NCI-H524 treated with DMSO at 0.1 percent for 48 hours (cell line): ENCODE measurements at places on chromosomes 12 and 14.

DNA sequence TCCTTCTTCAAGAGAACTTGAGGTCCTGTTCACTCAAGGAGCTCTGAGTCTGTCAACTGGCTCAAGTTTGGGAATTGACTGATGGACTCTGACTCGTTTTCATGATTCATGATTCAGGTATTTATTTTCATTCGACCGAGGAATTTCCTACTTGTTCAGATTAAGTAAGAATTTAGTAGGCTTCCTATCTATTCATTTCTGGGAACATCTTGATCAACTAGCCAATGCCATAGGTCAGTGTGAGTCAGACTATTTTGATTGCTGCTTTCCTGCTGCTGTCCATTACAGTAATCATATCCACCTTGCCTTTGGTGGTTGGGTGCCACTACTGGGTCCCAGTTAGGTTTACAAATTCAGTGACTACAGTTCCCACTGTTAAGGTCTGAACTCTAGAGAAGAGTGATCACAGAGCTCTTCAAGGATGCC, 6.1 kb downstream of the FAM186A start:
- no peak for DNase-seq

GRCh38 chr12:90120627-90121026, 412.0 kb upstream of the ATP2B1 start:
- no peak for DNase-seq

GRCh38 chr14:68486033-68486732, 306.7 kb downstream of the ZFP36L1 start:
- no peak for DNase-seq

DNA sequence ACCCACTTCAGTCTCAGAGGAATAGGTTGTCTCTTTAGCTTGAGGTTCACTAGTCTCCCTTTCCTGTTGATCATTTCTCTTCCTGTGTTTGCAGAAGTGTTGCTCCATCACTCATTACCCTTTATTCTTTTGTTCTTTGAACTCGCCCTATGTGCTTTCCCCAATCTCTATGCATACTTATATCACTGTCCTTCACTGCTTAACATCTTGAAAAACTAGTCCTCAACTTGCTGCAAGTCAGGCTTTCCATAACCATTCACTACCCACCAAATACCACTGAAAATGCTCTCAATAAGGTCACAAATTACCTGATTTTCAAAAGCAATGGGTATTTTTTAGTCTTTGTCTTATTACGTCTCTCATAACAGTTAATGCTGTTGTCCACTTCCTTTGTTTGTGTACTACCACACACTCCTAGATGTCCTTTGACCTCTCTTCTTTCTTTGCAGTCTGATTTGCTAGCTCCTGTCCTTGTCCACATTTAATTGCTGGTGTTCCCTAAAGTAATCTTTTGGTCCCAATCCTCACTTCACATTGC, 80.8 kb downstream of the RIC8B start:
- DNase-seq, result no peak

DNA sequence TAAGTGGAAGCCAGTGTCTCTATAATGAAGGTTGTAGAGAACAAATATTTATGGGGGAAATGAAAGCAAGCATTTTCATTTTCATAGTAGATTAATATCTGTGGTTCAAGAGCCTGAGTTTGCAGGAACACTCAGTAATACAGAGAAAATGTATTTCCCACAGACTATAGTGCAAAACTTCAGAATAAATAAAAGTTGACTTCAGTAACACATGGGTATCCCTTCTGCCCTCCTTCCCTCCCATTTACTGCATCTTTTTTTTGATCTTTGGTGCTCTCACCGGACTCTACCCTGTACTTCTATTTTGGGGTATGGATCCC, 75.3 kb upstream of the AMN1 start:
- no peak for DNase-seq

DNA sequence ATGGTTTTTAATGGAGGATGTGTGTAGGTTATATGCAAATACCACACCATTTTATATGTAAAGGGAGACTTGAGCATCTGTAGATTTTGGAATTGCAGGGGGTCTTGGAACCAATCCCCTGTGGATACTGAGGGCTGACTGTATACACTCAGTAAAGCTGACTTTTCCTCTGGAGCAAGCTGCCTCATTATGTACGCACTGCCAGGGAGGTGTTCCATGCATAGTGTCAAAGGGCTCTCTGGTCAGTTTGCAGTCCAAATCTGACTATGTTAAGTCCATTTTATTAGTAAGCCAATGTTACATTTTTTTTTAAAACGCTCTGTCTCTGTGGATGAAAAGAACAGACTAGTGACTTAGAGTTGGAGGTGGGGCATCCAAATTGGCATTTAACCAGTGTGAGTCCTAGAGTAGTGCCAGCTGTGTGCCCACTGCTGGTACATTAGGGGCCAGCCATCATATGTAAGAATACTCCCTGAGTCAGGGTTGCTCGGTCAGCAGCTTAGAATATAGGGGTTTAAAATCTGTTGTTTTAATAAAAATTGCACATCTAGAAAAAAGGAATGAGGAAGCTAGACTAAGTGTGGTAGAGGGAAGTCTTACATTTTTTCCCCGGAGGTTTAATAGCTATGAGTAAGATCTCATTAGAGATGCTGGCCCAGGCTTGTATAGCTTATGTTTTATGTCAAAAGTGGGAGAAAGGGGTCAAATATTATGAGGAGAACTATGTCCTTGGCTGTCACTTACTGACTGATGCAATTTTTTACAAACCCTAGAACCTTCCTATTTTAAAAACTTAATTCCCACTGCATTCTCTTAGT, 87.0 kb downstream of the TESC start:
- no peak for DNase-seq

DNA sequence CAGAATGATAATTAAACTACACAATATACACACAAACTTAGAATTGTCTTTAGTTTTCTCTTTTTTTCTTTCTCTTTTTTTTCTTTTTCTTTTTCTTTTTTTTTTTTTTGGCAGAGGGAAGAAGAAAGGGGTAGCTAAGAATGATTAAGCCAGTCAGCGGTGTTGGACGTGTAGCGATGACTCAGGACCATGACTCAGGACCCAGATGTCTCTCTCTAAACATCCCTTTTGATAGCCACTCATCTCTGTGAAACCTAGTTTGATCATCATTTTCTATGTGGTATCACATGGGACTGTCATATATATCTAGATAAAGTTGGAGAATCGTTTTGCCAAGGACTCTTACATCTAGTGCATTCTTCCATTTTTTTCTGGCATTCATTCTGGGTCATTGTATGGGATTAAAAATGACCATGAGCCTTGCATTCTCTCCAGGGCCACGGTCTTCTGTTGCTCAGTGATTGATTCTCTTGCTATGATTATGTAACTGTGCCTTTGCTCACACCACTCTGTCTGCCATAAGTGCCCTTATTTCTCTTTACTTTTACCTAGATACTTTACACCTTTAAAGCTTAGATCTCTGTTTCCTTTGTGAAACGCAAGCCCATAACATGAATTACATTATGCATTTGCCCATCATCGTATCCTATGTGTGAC, 26.6 kb upstream of the NRXN3 start:
- DNase-seq, result no peak

GRCh38 chr14:36477266-36477665, 42.8 kb downstream of the NKX2-1 start:
- peak; percentile 45 for DNase-seq

DNA sequence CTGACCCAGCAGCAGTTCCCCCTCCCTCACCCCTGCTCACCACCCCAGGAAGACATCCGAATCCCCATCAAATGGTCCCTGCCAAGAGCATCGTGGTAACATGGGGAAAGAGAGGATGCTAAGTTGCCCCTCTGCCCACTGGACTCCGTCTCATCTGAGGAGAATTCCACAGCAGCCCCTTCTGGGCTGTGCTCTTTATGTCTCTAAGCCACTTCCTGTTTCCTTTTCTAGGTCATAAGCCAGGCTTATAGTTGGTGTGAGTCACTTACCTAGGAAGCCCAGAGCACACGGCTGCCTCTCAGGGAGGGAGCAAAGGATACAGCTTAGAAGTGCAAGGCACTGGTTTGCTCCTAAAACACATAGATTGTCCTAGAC, 76.0 kb downstream of the VCPKMT start:
- no peak for DNase-seq

DNA sequence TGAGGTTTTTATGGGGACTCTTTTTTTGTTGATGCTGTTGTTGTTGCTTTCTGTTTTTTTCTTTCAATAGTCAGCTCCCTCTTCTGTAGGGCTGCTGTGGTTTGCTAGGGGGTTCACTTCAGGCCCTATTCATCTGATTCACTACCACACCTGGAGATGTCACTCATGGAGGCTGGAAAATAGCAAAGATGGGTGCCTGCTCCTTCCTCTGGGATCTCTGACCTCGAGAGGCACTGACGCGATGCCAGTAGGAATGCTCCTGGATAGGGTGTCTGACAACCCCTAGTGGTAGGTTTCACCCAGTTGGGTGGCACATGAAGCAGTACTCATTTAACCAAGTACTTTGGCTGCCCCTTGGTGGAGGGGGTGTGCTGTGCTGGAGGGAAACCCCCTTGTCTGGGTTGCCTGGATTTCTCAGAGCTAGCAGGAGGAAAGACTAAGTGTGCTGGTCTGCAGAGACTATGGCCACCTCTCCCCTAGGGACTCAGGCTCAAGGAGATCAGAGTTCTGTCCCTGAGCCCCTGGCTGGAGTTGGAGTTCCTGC, 745.5 kb downstream of the TMTC2 start:
- no peak for DNase-seq

- no peak for DNase-seq
Measured at GRCh38 chr12:115910057-115910456, 367.4 kb downstream of the MED13L start.

DNA sequence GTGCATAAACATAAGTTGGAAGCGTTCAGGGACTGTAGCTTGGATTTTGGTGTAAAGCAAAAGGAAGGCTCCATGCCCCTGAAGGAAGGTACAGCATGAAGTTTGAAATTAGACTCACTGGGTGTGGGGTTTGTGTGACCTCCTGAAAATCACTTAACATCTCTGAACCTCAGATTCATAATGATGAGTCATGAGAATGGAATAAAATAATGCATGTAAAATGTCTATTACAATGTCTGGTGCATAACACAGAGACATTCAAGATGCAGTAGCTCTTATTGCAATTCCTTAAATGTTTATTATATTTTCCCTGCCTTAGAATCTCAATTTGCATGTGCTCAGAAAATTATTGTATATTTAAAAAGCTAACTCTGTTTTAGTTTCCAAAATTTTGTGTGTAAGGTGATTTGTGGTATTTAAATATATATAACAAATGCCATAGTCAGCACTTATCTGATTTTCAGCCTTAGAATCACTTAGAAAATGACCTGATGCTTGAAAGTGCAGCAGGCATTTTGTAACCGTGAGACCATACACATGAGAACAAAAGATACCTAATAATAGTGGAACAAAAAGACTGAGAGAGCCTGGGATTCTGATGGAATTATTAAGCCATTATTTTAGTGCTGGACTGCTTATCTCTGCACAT, 66.3 kb downstream of the E2F7 start:
- no peak for DNase-seq

DNA sequence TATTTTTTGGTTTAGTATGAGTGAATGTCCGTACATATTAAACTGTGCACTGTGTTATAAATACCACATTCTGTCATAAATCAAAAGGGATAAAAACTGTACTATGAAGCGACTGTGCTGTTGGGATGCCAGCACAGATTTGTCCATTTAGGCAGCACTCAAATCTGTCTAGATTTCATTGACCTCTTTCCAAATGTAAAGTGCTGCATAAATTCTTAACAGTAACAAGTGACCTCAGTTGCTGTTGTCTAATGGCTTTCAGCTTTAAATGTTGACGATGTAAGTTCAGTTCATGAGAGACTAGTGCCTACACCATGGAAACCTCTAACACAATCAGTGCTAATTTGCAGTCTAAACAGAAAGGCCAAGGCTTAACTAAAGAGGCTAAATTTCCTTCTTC, 531.4 kb upstream of the LMO3 start:
- no peak for DNase-seq
